ENCODE measurements at places on chromosomes 16 and 17. TPM values are rescaled to one million over a fixed set of nuclear protein-coding genes. Genes with fewer than 3 reads are reported as not detected.

- no peak overlapping the region for H3K4me3 ChIP-seq
- no peaks in the 10 kb centered on the region for H3K27me3 ChIP-seq
- H3K4me1 ChIP-seq, result no peaks in the 10 kb centered on the region
Measured at GRCh38 chr17:17347956-17348871, 45.0 kb downstream of the NT5M start.

Gene FSCN2
- 0.95 TPM for total RNA-seq

Gene PDIA2
- 5.5 TPM for total RNA-seq

Gene DYNLL2
- 23.0 TPM for total RNA-seq

Gene FUS
- total RNA-seq, result 59.8 TPM

- H3K27me3 ChIP-seq, result no peaks in the 10 kb centered on the region
- no peaks in the 10 kb centered on the region for H3K36me3 ChIP-seq
- H3K4me1 ChIP-seq, result peaks cover 19% of the 10 kb centered on the region
- peak overlapping the region; percentile 35 for H3K27ac ChIP-seq
- no peak overlapping the region for H3K4me3 ChIP-seq
- DNase-seq, result peak; percentile 83
Measured at GRCh38 chr17:50956750-50957523, 90.8 kb upstream of the TOB1 start.

DNA sequence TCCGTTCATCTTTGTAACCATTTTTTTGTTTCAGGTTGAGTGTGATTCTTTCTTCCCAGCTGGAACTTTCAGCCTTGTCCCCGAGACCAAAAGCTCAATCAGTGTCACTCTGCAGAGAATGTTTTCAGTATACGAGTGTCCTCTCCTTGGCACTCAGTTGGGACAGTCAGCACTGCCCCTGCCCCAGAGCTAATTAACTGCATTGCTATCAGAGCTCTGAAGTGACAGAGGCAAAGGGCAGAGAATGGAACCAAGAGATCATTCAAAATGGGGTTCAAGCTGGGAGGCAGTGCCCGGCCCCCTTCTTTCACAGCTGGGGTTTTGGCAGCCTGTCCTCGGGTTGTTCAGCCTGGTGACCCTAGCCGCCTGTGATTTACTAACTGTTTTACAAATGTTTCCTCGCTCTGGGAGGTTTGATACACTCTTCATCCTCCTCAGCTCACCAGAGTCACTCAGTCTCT, 195.9 kb upstream of the TBX2 start:
- H3K27ac ChIP-seq, result no peak overlapping the region
- H3K36me3 ChIP-seq, result no peaks in the 10 kb centered on the region
- no peak overlapping the region for H3K4me3 ChIP-seq
- no peak for DNase-seq
